Ovary (tissue), 10 donors: ENCODE measurements at places on chromosomes 2 and 18. TPM values are rescaled to one million over a fixed set of nuclear protein-coding genes. Genes with fewer than 3 reads are reported as not detected.

CHRNA1 gene
- total RNA-seq: not detected

TEKT4 gene
- total RNA-seq: not detected

DSG4 gene
- not detected for total RNA-seq

DNA sequence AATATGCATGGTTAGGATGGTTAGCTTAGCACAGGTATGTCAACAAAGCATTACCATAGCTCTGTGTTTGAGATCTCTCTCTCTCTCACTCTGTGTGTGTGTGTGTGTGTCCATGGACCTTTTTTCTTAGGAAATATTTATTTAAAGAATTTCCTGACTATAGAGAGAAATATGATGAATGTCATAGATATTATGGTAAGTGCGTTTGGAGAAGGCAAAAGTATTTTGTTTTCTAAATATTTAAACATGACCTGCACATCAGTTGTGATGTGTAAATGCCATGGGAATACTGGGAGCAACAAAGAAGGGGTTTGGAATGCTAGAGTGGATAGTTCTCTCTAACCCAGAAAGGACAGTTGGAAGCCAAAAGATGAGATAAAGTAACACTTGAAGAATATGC is 3.9 kb upstream of the TMEM178A start:
- DNase-seq: no peak

DNA sequence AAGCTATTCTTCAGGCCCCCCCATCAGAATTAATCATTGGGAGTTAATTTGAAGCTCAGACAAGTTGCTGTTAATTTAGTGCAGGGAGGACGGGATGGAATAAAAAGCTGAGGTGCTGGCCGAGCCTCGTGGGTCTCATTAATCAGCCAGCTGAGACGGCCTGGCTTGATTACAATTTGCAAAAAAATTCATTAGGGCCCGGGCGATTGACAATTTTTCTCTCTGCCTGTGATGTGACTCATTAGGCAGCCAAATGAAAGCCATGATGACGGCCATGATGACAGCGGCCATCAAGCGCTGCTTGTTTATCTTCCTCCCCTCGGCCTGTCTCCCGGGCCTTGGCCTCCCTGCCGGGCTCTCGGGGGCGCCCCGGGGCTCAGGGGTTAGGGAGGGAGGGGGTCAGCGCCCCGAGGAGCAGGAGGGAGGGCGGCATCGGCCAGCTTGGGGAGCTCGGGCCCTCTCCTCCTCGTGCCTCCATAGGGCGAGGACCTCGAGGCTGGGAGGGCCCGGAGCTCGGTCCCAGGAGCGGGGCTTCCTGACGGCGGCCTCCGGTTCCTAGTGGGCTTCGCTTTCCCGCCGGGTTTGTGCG is 5.2 kb downstream of the GBX2 start:
- DNase-seq: no peak

DNA sequence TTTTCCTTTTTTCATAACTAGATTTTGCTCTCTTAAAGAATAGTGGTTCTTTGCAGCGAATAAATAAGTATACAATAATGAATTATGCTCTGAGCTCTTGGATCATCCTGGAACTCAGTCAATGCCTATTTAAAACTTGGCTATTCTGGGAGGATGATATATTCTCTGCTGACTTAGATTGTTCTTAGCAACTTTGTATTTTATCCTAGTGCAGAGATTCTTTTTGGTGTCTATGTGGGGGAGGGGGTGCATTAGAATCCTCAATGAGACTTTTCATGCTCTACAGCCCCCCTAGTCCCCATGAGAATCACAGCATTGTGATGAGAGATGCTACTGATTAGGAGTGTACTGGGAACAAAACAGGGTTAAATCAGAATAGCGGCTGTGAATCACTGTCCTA is 8.8 kb upstream of the FAM98A start:
- DNase-seq: no peak

DNA sequence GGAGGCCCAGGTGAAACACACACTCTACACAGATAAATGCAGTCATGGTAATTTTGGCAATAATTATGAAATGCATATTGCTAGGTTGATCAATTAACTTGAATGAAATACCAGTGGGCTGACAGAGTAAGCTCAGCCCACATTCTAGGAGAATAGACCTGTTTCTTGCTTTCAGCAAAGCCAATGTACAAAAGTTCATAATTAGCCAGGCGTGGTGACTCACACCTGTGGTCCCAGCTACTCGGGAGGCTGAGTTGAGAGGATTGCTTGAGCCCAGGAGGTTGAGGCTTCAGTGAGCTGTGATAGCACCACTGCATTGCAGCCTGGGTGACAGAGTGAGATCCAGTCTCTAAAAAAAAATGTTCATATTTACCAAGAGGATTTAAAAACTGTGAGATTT is 15.7 kb upstream of the MBP start:
- DNase-seq: no peak

GRCh38 chr18:79932907-79933306 is 18.5 kb downstream of the SLC66A2 start:
- DNase-seq: no peak

DNA sequence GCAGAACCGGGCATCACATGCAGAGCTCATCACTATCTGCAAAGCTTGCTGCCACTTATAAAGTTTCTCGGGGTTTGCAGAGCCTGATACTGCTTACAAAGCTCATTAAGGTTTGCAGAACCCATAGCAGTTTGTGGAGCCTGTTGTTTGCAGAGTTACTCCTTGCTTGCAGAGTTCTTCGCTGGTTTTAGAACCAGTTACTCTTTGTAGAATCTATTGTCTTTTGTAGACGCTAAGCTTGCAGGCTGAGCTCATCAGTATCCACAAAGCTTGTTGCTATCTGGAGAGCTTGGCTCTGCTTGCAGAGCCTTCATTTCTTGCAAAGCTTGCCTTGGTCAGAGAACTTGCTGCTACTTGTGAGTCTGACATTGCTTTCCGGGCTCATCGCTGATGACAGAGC is 106.9 kb downstream of the CELF4 start:
- DNase-seq: no peak

DNA sequence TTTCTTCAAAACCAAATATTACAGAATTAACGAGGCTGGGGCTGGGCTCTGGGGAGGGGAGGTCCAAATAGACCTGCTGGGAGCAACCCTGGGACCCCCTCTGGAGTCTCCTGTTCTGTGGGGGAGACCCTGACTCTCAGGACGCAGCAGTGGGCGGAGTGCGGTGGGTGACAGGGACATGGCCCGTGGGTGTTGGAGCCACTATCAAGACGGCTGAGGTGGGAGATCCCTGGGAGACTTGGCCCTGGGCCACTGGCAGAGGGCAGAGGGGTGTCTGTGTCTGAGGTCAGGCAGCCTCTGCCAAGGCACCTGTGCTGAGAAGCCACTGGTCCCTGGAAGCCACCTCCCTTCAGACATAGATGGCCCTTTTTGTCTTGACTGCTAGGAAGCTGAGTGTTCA is 79.5 kb upstream of the CTDP1 start:
- peak; percentile 36 for DNase-seq

DNA sequence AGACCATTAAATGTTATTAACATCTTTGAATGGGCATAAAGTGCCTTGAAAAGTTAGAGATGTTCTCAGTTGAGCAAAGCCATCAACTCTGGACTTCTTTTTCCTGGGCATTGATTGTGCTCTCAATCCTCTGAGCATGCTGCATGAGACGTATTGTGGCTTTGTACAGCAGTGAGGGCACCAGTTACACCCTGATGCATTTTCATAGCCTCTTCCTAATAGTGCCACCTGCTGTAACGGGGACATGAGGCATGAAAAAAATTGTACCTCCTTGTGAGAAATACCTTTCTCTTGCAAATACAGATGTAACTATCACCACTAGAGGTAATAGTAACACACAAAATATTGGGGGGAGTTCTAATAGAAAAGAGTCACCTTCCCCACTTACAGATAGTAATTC is 697.5 kb downstream of the TMEM182 start:
- no peak for DNase-seq

- no peak for DNase-seq
Observed at GRCh38 chr2:216235462-216235861, 126.3 kb downstream of the XRCC5 start.

GRCh38 chr2:56211048-56211447 is 27.3 kb downstream of the CCDC85A start:
- no peak for DNase-seq

- DNase-seq: no peak
Observed at GRCh38 chr2:197668296-197668695, 7.1 kb downstream of the RFTN2 start.
